ENCODE measurements at places on chromosomes 13 and 19.

DNA sequence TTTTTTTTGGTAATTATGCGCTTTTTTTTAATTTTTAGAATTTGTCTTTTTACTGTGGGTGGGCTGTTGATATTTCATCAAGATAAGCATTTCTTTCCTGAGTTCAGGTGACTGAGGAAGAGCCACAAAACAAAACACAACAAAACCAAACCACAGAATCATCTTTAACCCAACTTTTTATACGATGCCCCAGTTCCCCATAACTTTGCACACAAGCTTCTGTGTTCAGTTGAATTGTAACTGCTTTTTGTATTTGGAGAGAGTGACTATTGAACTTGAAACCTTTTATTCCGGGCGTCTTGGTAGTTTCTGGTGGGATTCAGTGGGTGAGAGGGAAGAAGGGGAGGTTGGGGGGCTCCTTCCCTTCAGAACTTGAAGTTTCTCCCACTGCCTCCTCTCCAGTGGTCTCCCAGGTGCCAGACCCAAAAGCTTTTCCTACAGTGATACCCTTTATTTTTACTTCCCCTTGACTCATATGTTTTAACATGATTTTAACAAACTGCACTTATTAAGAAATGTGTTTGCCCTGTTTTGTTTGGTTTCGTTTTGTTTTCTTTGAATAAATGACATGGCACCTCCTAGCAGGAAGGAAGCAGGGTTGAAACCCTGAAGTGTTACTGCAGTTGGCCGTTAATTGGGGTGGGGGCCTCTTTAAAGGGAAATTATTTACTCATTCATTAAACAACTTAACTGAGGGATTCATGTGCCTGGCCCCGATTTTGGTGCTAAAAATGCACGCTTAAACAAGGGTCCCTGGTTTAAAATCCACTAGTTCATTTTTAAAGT, 2.7 kb upstream of the CCDC97 start:
- DNase-seq = no peak

DNA sequence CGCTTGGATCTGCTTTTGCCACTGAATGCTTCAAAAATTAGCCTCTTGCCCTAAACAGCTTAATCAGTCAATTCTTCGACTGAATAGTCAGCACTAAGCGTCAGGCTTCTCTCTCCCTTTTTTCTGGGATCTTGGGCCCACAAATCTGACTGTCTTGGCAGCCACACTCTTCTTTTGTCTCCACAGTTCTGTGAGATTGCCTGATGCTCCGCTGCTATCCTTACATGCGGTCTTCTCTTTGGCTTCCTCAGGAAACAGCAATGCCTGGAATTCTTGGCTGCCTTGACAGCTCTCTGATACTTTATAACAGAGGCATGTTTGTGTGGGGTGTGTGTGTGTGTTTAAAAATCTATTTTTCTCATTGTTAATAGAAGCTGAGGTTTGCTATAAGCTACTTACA, 32.6 kb downstream of the ERCC5 start:
- DNase-seq = no peak

DNA sequence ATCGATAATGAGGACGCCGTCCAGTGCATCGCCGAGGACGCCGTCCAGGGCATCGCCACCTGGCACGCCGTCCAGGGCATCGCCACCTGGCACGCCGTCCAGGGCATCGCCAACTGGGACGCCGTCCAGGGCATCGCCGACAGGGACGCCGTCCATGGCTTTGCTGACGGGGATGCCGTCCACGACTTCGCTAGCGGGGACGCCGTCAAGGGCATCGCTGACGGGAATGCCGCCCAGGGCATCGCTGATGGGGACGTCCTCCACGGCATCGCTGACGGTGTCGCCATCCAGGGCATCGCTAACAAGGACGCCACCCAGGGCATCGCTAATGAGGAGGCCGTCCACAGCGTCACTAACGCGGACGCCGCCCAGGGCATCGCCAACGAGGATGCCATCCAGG, 946.5 kb downstream of the TUBA3C start:
- DNase-seq = no peak

DNA sequence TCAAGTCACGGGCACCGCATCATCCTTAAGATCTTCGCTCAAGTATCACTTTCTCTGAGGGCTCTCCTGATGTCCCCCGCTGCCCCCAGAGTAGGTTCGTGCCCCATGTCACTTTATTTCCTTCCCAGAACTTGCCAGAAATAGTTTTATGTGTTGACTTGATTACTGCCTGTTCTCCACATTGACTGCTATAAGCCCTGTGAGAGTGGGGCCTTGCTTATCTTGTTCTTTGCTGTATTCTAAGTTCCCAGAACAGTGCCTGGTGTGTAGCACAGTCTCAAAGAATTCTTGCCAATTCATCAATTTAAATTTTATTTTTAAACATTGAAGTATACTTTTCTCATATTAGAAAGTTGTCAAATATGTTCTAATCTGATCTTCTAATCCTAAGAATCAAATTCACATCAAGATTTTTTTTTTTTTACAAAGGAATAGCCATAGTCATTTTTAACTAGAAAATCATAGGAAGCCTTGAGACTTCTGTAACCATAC, 32.1 kb upstream of the GPR183 start:
- DNase-seq = no peak

- peak; percentile 76 for DNase-seq
Measured at GRCh38 chr13:42041011-42041683, 7.3 kb upstream of the DGKH start.

- DNase-seq = no peak
Measured at GRCh38 chr13:79867254-79867653, 386.3 kb downstream of the NDFIP2 start.

GRCh38 chr19:35018379-35018778, 11.9 kb upstream of the SCN1B start:
- DNase-seq = no peak

GRCh38 chr19:1765904-1766799, 12.8 kb downstream of the ONECUT3 start:
- DNase-seq = no peak

- DNase-seq = no peak
Measured at GRCh38 chr13:25171170-25171516, 945 bp downstream of the AMER2 start.

DNA sequence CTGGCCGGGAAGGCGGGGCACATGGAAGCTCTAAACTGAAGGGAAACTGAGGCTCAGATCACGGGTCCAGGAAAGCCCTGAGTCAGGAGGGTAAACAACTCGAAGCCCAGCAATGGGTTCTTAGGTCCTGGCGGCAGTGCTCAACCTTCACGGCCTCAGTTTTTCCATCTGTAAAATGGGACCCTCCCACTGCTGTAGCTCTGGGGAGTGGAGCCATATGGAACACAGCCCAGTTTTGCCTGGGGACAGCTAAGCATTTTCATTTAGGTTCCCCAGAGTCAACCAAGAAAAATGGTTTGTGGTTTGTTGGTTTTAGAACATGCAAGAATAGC, 30.4 kb downstream of the CEBPG start:
- peak; percentile 23 for DNase-seq

DNA sequence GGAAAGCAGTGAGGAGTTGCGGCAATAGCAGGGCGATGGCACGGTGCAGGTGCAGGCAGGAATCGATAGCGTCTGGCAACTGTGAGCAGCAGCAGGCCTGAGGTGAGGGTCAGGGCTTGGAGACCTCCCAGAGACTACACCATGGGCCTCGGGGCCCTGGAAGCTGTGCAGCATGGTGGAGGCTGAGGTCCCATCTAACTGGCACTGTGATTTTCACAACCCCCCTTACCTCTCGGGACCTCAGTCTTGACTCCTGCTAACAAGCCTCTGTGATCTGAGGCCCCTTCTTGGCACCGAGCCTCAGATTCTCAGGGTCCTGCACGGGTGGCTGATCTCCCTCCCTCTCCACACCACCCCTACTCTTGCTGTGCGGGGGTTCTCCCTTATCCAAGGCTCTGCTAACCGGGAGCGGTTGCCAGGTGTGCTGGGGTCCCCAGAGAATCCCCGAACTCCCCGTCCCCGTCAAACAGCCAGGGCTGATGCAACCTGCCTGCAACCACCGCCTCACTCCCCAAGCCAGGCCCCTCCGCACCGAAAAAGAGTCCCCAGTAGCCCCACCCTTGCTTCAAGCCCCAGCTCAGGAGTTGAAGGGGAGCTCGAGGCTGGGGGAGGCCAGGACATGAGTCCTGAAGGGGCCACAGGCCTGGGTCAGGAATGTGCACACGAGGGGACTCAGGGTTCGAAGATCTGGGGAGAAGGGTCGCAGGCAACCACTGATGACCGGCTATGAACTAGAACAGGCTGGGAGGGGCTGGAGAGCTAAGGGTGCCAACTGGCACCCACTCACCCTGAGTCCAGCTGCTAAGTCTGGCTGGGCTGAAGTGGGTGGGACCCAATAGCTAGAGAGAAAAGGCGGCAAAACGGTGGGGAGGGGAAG, 4.8 kb upstream of the ATF5 start:
- DNase-seq = no peak

- no peak for DNase-seq
Measured at GRCh38 chr19:42269478-42270345, 660 bp downstream of the CIC start.

DNA sequence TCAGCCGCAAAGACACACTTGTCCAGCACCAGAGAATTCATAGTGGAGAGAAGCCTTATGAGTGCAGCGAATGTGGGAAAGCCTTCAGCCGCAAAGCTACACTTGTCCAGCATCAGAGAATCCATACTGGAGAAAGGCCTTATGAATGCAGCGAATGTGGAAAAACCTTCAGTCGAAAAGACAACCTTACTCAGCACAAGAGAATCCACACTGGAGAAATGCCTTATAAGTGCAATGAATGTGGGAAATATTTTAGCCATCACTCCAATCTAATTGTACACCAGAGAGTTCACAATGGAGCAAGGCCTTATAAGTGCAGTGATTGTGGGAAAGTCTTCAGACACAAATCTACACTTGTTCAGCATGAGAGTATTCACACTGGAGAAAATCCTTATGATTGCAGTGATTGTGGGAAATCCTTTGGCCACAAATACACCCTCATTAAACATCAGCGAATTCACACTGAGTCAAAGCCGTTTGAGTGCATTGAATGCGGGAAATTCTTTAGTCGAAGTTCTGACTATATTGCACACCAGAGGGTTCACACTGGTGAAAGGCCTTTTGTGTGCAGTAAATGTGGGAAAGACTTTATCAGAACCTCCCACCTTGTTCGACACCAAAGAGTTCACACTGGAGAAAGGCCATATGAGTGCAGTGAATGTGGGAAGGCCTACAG, 6.8 kb downstream of the ZNF134 start:
- no peak for DNase-seq

- DNase-seq = no peak
Measured at GRCh38 chr13:50116430-50116973, 101.3 kb downstream of the KCNRG start.

GRCh38 chr13:44191103-44191502, 182.5 kb upstream of the SERP2 start:
- DNase-seq = no peak

DNA sequence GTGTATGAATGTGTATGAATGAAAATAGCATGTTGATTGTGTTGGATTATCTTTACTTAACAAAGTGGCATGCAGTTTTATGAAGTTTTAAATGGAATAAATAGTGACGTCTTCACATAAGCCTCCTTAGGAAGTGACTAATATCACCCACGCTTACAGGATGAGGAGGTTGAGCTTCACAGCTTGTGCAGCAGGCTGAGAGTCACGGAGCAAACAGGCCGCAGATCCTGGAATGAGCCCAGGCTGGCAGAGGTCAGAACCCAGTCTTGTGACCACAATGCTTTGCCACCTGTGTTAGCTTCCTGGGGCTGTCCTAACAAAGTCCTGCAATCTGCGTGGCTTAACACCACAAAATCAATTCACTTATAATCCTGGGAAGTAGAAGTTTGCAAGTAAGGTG, 20.8 kb downstream of the LAIR2 start:
- DNase-seq = no peak

- DNase-seq = no peak
Measured at GRCh38 chr19:34096020-34096915, 76.0 kb upstream of the LSM14A start.

Data from pancreas (tissue), 10 donors.